ENCODE measurements at places on chromosomes 4 and X.

GRCh38 chr4:69832326-69833030 lies 27.5 kb downstream of the SULT1E1 start:
- no peak for DNase-seq

DNA sequence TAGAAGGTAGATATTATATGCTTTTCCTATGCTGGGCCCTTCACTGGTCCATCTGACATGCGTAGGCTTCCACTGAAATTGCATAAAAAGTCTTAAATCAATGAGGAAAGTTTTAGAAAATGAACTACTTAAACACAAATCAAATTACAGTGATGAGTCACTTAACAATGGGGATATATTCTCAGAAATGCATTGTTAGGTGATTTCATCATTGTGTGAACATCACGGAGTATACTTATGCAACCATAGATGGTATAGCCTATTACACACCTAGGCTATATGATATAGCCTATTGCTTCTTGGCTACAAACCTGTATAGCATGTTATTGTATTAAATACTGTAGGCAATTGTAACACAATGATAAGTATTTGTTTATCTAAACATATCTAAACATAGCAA lies 10.3 kb downstream of the STAP1 start:
- no peak for DNase-seq

DNA sequence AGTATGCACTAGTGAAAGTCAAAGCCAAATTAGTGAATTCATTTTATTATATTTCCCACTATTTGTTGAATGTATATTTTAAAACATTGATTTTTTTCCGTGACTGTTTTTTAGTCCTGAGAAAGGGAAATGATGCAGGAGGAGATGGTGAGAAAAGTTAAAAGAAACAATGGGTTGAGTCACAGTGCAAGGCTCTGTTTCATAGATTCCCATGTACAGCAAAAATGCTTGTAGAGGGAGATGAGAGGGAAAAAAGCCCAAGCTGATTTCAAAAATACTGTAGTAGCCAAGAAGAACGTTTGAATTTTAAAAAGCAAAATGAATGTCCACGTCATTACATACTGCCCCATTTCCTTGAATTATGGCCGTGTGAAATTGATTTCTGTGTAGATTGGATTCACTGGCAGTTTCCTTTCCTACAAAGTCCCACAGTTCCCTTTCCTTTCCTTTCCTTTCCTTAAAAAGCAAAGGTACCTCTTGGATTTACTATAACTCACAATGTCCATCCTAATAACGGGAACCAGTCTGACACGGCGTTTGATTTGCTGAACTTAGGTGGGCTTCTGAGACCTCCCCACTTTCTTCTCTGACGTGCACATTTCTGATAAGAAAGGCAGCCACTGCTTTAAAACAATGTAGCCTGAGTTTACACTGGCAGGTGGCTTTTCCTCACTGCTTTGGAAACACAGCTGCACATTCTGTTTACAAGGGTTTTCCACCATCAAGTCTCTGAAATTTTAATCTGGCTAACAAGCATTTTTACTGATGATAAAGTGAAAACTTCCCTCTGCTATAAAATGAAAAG lies 63.7 kb downstream of the SPCS3 start:
- no peak for DNase-seq

DNA sequence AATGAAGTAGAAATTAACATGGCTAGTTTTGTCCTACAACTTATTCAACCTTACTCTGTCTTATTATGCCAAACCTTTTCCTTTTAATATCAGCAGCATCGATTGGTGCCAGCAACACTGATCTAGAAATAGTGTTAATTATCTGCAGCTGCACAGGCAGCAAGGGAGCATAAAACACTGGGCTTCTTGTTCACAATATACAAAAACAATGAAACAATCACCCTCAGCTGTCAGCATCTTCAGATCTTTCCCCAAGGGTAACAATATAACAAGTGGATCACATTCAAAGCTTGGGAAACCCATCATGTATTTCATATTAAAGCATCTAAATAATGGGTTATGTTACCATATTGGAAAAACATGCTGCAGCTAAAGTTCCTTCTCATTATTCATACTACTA lies 238.1 kb downstream of the SPOCK3 start:
- DNase-seq: no peak

- DNase-seq: no peak
Observed at GRCh38 chr4:85092943-85093342, 126.5 kb upstream of the WDFY3 start.

- no peak for DNase-seq
Observed at GRCh38 chr4:92182006-92182735, 121.6 kb upstream of the GRID2 start.

GRCh38 chr4:185134307-185134869 lies 8.7 kb upstream of the SLC25A4 start:
- no peak for DNase-seq

- DNase-seq: no peak
Observed at GRCh38 chrX:10569946-10570345, 50.4 kb downstream of the MID1 start.

DNA sequence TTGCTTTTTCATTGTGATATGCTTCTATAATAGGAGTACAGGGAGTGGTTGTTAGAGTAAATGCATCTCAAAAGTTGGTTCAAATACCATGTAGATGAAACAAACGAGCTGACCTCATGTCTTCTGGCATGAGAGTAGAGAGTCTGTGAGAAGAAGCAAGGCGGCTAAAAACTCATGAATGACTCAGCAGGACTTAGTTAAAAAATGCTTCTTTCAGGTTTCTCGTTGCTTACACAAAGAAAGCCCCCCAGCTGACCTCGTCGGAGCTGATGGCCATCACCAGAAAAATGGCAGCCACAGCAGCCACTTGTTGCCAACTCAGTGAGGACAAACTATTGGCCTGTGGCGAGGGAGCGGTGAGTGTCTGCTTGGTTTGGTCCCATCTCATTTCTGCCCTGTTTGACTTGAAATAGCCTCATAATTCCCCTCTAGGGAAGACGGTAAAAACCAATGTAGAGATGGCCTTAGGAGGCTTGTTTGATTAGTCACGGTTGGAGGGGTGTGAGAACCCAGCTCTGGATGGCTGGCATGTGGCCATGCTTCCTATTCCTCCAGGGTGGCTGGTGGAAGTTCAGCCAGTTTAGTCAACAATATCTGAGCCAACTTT lies 14.5 kb downstream of the AFP start:
- no peak for DNase-seq

GRCh38 chr4:1288786-1289185 lies 905 bp upstream of the MAEA start:
- DNase-seq: no peak

DNA sequence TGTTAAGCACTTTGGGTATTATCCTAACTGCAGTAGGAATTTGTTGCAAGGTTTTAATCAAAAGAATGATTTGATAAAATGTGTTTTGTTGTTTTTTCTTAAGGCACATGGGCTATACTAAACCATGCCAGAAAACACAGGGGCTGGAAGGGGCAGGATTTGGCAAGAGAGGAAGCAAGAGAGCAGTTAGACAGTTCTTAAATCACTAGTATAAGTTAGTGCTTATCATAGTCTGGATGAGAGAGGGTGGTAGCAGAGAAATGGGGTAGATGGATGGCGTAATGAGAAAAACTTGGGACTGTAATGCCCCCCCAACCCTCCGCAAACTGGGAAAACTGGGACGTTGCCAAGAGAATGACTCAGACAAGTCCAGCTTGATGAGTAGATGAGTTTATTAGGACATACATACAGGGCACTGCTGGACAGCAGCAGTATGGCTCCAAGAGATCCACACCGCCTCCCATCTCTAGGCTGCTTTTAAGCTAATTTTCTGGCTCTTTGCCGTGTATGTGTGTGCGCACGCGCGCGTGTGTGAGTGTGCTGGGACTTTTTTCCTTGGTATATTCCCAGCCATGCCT lies 151.5 kb downstream of the PDLIM5 start:
- no peak for DNase-seq

DNA sequence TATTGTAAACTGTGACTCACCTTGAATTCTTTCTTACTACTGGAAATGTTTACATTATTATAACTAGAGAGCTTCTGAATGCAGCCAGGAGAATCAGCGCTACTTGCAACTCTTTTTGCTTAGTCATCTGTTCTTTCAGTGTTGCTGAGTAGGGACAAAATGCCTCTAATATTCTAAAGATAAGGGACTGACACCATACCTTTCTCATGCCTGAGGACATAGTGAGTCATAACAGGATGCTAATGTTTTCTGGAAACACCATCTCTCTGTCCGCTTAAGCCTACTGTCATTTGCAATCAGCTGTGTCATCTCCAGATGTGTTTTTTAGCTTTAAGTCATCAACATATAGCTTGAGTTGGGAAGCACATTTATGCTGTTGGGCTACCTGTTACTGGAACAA lies 108.3 kb downstream of the QRFPR start:
- no peak for DNase-seq

GRCh38 chrX:156008915-156009314 lies 11.4 kb downstream of the IL9R start:
- no peak for DNase-seq

DNA sequence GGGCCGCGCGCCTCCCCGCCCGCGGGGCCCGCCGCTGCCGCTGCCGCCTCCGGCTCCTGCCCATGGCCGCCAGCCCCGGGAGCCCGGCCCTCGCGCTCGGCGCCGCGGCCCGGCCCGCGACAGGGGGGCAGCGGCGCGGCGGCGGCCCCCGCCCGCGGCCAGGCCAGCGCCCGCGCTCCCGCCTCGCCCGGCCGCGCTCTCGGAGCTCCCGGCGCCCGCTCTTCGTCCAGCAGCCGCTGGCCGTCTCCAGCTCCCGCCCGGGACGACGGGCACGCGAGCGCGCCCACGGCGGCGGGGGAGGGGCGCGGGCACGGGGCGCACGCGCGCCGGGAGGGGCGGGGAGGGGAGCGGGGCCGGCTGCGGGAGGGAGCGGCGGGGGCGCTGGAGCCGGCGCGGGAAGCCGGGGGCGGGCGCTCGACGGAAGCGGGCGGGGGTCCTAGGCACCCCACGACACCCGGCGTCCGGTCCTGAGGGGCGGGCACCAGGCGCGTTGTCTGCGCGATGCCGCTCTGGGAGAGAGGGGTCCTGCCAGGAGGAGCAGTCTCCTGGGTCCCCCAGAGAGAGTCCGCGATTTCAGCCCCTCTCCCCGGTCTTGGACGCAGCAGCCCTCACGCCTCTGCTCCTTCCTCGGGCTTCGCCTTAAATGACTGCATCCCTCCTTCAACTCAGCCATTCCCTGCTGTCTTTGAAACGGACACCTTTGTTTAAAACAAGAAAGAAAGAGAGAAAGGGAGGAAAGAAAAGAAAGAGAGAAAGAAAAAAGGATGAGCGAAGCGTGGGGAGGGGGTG lies 490 bp upstream of the PDZD4 start:
- DNase-seq: no peak

GRCh38 chr4:140121646-140122045 lies 32.3 kb downstream of the MAML3 start:
- no peak for DNase-seq

DNA sequence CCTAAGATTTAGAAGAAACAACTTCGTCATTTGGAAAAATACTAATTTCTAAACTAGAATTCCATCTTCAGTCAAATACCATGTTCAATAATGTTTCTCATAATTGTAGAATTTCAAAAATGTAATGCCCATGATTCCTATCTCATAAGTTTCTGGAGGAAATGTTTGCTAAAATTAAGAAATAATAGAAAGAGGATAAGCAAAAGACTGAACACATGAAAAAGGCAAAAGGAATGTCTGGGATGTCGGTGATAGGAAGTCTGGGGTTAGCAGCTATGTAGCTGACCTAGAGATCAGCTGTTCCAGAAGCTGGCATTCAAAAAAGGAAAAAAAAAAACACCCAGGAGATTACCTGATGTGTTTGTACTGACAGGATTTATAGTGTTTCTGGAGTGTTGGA lies 18.9 kb upstream of the PCDH10 start:
- no peak for DNase-seq

DNA sequence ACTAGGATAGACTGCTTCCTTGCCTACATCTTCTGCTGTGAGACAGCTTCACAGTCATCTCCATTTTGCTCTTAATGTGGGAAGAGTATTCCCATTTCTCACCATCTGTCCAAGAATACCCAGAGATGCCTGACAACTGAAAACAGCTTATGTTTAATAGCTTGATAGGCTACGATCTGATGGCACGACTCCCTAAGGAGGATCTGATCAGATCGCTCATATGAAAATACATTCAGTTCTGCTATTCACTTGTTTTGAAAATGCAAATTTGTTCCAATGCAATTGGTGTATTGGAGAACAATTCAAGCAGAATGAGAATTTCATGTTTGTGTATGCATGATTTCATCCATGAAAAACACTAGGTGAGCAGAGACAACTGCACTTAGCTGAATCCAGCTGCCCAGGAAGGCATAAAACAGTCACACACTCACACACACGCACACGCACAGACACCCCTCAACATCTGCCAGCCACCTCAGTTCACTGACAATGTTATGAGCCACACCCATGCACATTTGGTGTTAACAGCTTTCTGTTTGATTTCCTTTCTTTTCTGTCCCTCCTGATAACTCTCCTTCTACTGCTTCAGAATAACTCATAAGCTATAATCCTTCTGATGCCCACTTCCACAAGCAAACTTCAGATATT lies 29.6 kb downstream of the TRIML1 start:
- no peak for DNase-seq

DNA sequence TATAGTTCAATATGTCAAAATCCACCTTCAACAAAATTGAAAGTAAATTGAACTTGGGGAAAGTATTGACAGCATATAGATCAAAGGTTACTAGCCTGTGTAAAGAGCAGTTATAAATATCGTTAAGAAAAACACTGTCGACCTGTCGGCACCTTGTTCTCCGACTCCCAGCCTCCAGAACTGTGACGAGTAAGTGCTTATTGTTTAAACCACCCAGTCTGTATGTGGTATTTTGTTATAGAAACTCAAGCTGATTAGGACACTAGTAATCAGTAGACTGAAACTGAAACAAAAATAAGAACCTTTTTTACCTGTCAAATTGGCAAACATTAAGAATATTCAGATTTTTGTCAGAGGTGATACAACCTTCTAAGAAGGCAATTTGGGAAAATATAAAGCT lies 17.0 kb downstream of the HTT start:
- no peak for DNase-seq

DNA sequence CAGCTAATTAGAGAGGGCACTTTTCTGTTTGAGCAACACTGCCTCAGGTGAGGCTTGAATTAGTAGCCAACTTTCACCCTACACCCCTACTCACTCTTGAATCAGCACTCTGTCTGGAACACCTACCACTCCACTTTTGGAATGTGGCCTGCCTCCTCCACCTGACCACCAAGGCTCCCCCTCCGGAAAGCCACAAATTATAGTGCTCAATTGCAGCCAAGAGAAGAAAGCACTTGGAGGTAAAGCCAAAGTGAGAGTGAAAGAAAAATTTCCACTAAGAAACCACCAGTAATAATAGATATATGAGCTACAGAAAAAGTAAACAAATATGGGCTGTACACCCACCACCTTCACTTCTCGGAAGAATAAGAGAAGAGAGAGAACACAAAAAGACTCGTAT lies 41.1 kb downstream of the PPP3CA start:
- no peak for DNase-seq

GRCh38 chr4:52173470-52174045 lies 122.5 kb downstream of the SPATA18 start:
- no peak for DNase-seq

GRCh38 chr4:5452156-5452555 lies 256.2 kb downstream of the EVC2 start:
- no peak for DNase-seq
